ENCODE measurements at places on chromosomes 5 and 9. TPM values are rescaled to one million over a fixed set of nuclear protein-coding genes. Genes with fewer than 3 reads are reported as not detected.
A peak's percentile ranks its signal among the peaks of the same experiment; 100 is the strongest.

Gene MARVELD2
- total RNA-seq: 0.43 TPM

Gene TMEM232
- total RNA-seq: 0.91 TPM

Gene ELOVL7
- 0.97 TPM for total RNA-seq

Gene CNTFR
- not detected for total RNA-seq

Gene C9orf152
- not detected for total RNA-seq

Gene OGN
- not detected for total RNA-seq

DNA sequence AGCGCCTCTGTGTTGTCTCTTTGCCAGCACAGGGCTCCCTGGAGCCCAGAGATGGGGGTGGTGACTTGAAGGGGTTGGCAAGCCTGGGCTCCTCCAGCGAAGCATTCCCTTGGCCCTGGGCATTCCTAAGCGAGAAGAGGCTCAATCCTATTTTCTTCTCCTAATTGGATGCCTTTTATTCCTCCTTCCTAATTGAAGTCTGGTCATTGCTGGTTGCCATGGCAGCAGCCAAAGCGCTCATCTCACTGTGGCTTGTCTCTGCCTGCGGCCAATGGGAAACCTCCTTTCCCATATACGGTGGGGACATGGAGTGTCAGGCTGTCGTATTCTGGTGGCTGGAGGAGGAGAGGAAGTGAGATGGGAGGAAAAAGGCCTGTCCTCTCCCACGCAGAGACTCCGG, 52.3 kb upstream of the RARS1 start:
- no peak overlapping the region for H3K4me3 ChIP-seq
- no peak for DNase-seq
- no peaks in the 10 kb centered on the region for H3K4me1 ChIP-seq
- no peaks in the 10 kb centered on the region for H3K36me3 ChIP-seq

GRCh38 chr9:21801683-21802417, 586 bp upstream of the MTAP start:
- H3K4me3 ChIP-seq: peak overlapping the region; percentile 99
- peaks cover 32% of the 10 kb centered on the region for H3K4me1 ChIP-seq
- H3K27ac ChIP-seq: peak overlapping the region; percentile 99

GRCh38 chr9:111531716-111532115, 6.7 kb downstream of the ZNF483 start:
- H3K27ac ChIP-seq: no peak overlapping the region
- no peak overlapping the region for H3K4me3 ChIP-seq
- no peak for DNase-seq
- peaks cover 7% of the 10 kb centered on the region for H3K4me1 ChIP-seq
- H3K36me3 ChIP-seq: peaks cover 26% of the 10 kb centered on the region
- H3K27me3 ChIP-seq: no peaks in the 10 kb centered on the region

- no peak for DNase-seq
- peak within 1 kb of the TSS; percentile 69 for H3K27ac ChIP-seq
- H3K36me3 ChIP-seq: no peaks in the 10 kb centered on the region
- H3K27me3 ChIP-seq: peaks cover 88% of the 10 kb centered on the region
- H3K4me1 ChIP-seq: peaks cover 5% of the 10 kb centered on the region
These were observed at the start of gene DMRT3 for GRCh38 chr9:976258-976942. TSS of gene DMRT3 (plus strand) at chr9:976655. CDS start at chr9:977002, 347 bp downstream.

- H3K4me3 ChIP-seq: no peak overlapping the region
- H3K4me1 ChIP-seq: no peaks in the 10 kb centered on the region
- no peaks in the 10 kb centered on the region for H3K27me3 ChIP-seq
- DNase-seq: no peak
- no peak overlapping the region for H3K27ac ChIP-seq
These were observed 123.5 kb downstream of the RASEF start for GRCh38 chr9:82939451-82939850.

DNA sequence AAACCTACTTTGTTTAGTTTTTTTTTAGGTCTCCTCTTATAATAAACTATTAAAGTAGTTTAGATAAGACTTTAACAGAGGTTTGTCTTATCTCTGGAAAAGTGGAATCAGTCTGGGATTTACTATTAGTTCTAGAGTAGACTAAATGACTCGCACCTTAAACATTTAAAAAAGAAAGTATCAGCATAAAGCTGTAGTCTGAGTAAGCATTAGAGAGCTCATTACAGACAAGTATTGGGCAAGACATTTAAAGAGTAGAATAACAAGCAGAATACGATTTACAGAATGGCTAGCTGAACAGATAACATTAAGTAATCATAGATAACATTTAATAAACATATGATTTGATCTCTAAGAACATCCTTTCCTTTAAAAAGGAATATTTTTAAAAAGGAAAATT, 226.0 kb upstream of the DMAC1 start:
- no peaks in the 10 kb centered on the region for H3K36me3 ChIP-seq
- no peaks in the 10 kb centered on the region for H3K27me3 ChIP-seq
- no peak overlapping the region for H3K27ac ChIP-seq
- no peaks in the 10 kb centered on the region for H3K4me1 ChIP-seq

DNA sequence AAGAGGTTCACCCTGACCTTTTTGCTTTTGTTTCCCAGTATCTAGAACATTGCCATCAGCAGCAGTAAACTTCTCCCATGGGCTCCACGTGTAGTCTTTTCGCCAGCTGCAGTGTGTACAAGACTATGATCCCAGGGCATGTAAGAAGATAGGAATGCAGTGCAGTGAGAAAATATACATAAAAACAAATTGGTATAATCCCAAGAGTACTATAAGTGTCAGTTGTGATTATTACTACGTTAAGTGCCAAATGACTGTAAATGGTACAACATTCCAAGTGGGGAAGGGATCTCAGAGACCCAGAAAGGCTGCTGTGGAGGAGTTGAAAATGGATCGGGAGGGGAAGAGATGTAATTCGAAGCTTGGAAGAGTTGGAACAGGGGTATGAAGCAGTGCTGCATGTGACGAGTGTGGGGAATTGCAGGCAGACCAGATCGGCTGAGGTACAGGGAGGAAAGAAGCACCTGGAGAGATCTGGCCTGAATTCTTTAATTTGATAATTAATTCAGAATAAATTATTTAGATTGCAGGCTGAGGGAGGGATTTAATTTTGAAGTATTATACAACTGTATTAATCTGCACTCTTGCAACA, 95.1 kb downstream of the FBXL7 start:
- no peaks in the 10 kb centered on the region for H3K36me3 ChIP-seq
- no peaks in the 10 kb centered on the region for H3K4me1 ChIP-seq
- H3K4me3 ChIP-seq: no peak overlapping the region
- DNase-seq: no peak
- H3K27me3 ChIP-seq: no peaks in the 10 kb centered on the region

GRCh38 chr5:123245689-123246088, 156.6 kb downstream of the PRDM6 start:
- peaks cover 2% of the 10 kb centered on the region for H3K27me3 ChIP-seq
- no peaks in the 10 kb centered on the region for H3K4me1 ChIP-seq
- no peak overlapping the region for H3K27ac ChIP-seq

GRCh38 chr5:168215646-168216045, 75.8 kb upstream of the WWC1 start:
- no peak overlapping the region for H3K27ac ChIP-seq
- H3K36me3 ChIP-seq: no peaks in the 10 kb centered on the region
- DNase-seq: no peak
- H3K27me3 ChIP-seq: peaks cover 5% of the 10 kb centered on the region
- no peak overlapping the region for H3K4me3 ChIP-seq
- H3K4me1 ChIP-seq: peaks cover 7% of the 10 kb centered on the region

DNA sequence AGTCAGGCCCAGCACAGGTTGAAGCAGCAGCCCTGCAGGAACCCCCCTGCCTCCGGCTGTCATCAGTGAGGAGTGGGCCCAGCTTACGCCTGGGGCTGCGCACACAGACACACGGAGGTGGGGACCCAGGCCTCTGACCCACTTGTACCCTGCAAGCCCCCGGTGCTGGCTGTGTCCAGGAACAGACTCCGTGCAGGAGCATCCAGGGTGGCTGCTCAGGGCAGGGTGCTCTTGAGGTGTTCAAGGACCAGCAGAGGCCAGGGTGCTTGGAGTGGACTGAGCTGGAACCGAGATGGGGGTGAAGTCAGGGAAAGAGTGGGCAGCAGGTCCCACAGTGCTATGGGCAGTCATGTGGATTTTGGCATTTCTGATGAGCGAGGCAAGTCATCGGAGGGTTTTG, 199.5 kb downstream of the CACNA1B start:
- no peak overlapping the region for H3K27ac ChIP-seq
- DNase-seq: no peak
- no peak overlapping the region for H3K4me3 ChIP-seq
- H3K4me1 ChIP-seq: no peaks in the 10 kb centered on the region
- H3K36me3 ChIP-seq: no peaks in the 10 kb centered on the region

DNA sequence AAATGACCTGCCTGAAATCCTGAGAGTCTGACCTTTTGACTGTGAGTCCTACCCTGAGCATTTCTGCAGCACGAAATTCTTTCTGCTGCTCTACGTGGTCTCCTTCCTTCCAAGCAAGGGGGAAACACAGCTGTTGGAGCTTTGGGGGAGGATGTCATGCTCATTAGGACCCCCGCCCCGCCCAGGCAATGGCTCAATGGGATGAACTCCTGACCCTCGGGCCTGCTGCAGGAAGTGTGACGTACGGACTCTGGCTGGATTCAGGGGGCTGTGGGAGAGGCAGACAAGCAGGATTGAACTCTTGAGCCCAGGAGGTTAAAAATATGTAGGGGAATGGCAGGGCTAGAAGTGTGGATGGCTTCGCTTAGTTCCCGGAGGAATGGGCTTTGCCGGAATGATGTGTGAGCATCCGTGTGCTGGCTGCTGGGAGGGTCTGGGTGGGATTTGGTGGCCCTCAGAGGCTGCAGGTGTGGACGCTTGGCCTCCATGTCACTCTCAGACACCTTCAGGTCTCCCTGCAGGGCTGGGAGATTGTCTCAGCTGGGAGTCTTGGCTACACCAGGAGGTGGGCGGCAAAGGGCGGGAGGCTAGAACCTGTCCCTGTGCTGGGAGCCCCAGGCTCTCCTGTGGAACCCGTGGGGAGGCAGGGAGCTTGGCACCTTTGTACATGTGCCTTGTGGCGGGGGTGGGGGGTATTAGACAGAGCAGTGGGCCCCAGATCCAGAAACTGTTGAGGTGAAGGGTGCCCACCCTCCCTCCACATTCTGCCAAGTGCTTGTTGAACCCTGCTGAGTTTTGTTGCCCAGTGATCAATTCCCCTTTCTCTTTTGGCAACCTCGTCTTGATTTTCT, 26.3 kb downstream of the STC2 start:
- no peaks in the 10 kb centered on the region for H3K36me3 ChIP-seq
- H3K27me3 ChIP-seq: peaks cover 38% of the 10 kb centered on the region
- no peak overlapping the region for H3K27ac ChIP-seq
- DNase-seq: no peak
- no peaks in the 10 kb centered on the region for H3K4me1 ChIP-seq

DNA sequence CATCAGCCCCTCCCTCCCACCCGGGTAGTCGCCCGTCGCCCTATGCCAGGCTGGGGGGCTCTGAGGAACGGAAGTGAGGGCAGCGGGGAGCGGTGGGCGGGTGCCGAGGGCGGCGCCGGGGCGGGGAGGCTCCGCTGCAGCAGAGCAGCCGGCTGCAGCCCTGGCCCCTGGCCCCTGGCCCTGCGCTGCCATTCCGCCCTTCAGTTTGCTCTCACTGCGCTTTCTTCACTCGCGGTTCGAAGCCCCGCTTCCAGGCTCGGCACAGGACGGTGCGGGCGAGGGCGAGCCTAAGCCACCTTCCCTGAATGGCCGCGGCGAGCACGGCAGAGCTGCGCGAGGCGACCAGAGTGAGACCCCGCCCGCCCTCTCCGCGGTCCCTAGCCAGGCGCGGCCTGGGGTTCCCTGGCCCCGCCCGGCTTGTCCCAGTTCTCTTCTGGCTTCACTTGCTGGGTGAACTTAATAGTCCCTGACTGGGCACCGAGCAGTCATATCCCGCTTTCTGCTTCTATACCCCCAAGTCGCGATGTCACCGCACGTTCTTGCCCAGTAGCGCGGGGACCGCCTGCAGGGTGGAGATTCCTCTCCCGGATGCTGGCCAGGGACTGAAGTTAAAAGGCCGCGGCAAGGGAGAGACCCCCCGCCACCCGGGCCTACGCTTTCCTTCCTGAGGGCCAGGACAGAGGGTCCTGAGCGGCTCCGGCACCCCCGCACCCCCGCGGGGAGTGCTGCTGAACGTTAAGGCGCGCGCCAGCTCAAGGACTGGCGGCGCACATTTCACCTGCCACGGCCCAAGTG, 623 bp upstream of the TRIM36 start:
- peak overlapping the region; percentile 81 for H3K4me3 ChIP-seq
- H3K4me1 ChIP-seq: peaks cover 11% of the 10 kb centered on the region
- H3K27ac ChIP-seq: no peak overlapping the region
- no peak for DNase-seq
- H3K27me3 ChIP-seq: peaks cover 67% of the 10 kb centered on the region

DNA sequence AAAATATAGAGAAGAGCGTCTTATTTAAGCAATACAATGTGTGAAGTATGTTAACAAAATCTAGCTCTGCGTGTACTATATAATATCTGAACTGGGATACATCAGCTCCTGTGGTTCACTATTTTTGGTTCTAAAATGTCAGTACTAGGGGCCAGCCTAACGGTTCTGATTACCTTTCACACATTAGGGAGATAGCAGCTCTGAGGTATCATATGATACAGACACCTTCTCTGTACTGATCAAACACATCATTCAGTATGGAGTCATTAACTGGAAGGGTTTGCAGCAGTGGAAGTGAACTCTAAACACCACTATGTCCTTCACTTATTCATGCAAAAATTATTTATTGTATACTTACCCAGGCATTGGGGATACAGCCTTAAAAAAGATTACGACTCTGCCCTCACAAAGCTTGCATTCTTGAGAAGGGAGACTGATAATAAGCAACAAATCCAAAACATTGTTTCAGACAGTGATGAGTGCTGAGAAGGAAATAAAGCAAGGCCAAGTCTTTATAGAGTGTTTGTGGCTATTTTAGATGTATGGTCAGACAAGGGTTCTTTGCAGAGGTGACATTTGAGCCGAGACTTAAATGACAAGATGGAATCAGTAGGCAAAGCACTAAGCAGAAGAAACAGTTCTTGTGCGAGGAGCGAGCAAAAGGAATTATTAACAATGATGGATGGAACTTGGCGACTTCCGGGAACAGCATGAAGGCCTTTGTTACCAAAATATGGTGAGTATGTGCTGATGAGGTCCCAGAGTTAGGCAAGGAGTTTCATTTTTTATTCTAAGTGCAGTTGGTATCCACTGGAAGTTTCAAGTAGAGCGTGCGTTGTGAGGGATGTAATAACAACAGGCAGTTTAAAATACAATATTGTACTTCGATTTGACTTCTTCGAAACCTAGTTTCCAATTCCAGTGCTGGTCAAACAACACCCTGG, 1.8 kb upstream of the LNPEP start:
- peaks cover 28% of the 10 kb centered on the region for H3K36me3 ChIP-seq
- H3K27me3 ChIP-seq: no peaks in the 10 kb centered on the region
- H3K4me1 ChIP-seq: peaks cover 37% of the 10 kb centered on the region
- no peak for DNase-seq
- H3K4me3 ChIP-seq: peak overlapping the region; percentile 95

DNA sequence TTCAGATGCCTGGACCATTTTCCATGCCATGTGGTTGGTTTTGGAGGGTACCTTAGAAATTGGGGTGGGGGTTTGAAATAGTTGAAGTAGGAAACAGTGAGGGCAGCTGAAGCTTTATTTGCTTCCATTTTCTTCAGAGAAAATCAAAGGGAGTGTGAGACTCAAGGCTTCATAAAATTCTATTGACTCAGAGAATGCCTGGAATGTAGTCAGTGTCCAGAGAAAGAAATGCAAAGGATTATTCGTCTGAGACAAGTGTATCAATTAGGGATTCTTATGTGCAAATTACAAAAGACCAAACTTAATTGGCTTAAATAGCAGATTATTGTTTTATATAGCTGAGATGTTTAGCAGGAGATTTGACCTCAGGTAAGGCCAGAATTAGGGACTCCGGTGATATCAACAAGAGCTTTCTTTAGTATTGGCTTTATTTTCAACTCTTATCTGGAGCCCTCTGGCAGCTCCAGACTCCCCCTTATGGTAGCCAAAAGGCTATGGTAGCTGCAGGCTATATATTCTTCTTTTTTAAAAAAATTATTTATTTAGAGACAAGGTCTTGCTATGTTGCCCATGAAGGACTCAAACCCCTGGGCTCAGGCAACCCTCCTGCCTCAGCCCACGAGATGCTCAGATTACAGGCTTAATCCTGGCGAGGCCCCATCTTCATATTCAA, 38.9 kb downstream of the PTTG1 start:
- no peak overlapping the region for H3K27ac ChIP-seq
- peaks cover 13% of the 10 kb centered on the region for H3K4me1 ChIP-seq
- DNase-seq: no peak
